ENCODE measurements at places on chromosomes 3 and 15. TPM values are rescaled to one million over a fixed set of nuclear protein-coding genes. Genes with fewer than 3 reads are reported as not detected.

GRCh38 chr15:84772467-84772866, 24.1 kb downstream of the ZNF592 start:
- no peak overlapping the region for H3K4me3 ChIP-seq
- no peaks in the 10 kb centered on the region for H3K27me3 ChIP-seq
- no peaks in the 10 kb centered on the region for H3K36me3 ChIP-seq
- peaks cover 24% of the 10 kb centered on the region for H3K4me1 ChIP-seq

DNA sequence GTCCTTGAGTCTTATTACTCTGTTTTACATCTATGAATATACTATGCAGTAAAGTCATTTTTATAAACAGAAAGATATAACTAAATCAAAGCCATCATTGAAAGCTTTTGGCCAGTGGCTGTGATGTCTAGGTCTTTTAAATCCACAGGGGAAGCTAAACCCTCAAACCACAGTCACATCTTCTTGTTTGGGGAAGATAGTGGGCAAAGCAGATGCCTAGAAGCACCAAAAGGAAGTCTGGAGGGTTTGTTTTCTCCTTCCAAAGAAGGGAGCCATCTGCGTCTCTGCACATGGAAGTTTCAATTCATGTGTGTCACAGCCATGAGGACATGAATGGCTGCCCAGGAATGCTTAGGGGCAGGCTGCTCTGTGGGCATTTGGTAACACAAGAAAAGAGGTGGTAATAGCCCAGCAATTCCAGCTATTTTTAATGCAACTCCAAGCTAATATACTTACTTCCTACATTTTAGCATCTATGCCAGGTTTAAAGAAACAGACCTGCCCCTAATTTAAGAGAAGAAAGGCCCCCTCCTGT, 322.2 kb downstream of the SLC9A9 start:
- no peak overlapping the region for H3K27ac ChIP-seq
- no peaks in the 10 kb centered on the region for H3K27me3 ChIP-seq
- no peaks in the 10 kb centered on the region for H3K4me1 ChIP-seq

DNA sequence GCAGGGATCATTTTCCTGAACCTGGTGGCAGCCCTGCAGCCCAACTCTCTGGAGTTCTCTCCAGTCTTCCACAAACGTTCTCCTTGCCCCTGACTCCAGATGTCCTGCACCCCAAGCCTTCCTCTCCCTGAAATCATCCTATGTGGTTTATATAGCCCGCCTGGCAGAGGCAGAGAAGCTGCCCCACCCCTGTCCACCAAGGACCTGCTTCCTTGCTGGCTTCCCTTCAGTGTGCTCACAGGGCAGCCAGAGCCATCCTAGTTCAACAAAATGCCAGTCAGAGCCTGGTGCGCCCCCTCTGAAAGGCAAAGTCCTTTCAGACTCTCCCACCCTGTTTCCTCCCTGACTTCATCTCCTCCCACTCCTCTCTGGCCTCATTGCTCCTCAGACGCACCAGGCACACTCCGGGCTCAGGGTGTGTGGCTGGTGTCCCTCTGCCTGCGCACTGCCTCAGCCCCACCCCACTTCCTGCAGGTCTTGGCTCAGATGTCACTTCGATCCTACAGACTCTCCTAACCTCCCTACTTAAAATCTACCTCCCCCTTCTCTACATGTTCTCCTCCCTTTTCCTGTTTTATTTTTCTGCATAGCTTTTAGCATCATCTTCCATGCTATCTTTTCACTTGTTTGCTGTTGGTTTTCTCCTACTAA, 5.9 kb downstream of the KBTBD13 start:
- no peak for DNase-seq
- H3K4me1 ChIP-seq, result no peaks in the 10 kb centered on the region
- peaks cover 13% of the 10 kb centered on the region for H3K27me3 ChIP-seq

- H3K27ac ChIP-seq, result no peak overlapping the region
- no peaks in the 10 kb centered on the region for H3K36me3 ChIP-seq
- DNase-seq, result no peak
- no peaks in the 10 kb centered on the region for H3K27me3 ChIP-seq
- no peaks in the 10 kb centered on the region for H3K4me1 ChIP-seq
These were observed 114.7 kb upstream of the LRTM1 start for GRCh38 chr3:55042591-55042990.

GRCh38 chr3:20160230-20160629, 25.8 kb downstream of the SGO1 start:
- no peak for DNase-seq
- H3K27ac ChIP-seq, result no peak overlapping the region
- H3K27me3 ChIP-seq, result no peaks in the 10 kb centered on the region
- H3K4me3 ChIP-seq, result no peak overlapping the region

DNA sequence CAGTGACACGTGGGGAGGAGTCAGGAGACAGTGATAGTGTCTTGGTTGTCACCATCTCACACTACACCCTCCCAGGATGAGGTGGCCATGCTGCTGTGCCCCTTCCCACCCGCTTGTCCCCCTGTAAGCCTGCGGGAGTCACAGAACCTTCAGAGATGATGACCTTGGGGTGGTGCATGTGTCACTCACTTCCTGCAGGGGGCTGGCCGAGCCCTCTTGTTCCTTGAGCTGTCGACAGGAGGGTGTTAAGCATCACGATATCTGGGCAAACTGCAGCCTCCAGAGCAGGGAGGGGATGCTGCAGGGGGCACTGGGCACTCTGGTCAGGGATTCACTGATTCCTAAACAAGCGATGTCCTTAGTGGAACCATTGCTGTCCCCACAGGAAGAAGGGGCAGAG, 27.7 kb downstream of the FAH start:
- H3K27me3 ChIP-seq, result no peaks in the 10 kb centered on the region
- H3K4me3 ChIP-seq, result no peak overlapping the region
- DNase-seq, result no peak
- no peaks in the 10 kb centered on the region for H3K36me3 ChIP-seq
- H3K27ac ChIP-seq, result no peak overlapping the region
- H3K4me1 ChIP-seq, result peaks cover 47% of the 10 kb centered on the region

DNA sequence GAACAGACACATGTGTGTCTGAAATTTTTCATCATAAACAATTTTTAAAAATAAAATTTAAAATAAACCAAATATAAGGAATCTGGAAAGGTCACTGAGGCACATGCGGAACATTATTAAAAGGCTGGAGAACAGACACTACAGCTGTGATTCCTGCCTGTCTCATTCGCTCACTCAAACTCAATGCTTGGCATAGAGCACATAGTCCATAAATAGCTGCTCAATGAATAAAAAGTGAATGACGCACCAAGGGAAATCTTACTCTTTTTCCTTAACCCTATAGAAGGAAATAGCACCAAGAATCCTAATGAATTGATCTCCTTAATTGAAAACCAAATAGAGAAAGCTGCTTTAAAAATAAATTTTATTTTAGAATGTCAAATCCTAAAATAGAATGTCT, 98.4 kb downstream of the FSIP1 start:
- H3K36me3 ChIP-seq, result no peaks in the 10 kb centered on the region
- DNase-seq, result no peak
- no peaks in the 10 kb centered on the region for H3K4me1 ChIP-seq
- H3K27ac ChIP-seq, result no peak overlapping the region

GRCh38 chr3:27326629-27327545, 42.3 kb downstream of the NEK10 start:
- H3K4me1 ChIP-seq, result no peaks in the 10 kb centered on the region
- DNase-seq, result peak; percentile 27

- no peak for DNase-seq
- H3K36me3 ChIP-seq, result no peaks in the 10 kb centered on the region
- H3K27me3 ChIP-seq, result no peaks in the 10 kb centered on the region
- no peak overlapping the region for H3K27ac ChIP-seq
- no peak overlapping the region for H3K4me3 ChIP-seq
These were observed 175.8 kb downstream of the TLE3 start for GRCh38 chr15:69921626-69922619.

GRCh38 chr3:73188707-73189106, 127.2 kb downstream of the EBLN2 start:
- no peak overlapping the region for H3K4me3 ChIP-seq
- no peaks in the 10 kb centered on the region for H3K4me1 ChIP-seq
- H3K27ac ChIP-seq, result no peak overlapping the region
- no peaks in the 10 kb centered on the region for H3K27me3 ChIP-seq
- DNase-seq, result no peak

DNA sequence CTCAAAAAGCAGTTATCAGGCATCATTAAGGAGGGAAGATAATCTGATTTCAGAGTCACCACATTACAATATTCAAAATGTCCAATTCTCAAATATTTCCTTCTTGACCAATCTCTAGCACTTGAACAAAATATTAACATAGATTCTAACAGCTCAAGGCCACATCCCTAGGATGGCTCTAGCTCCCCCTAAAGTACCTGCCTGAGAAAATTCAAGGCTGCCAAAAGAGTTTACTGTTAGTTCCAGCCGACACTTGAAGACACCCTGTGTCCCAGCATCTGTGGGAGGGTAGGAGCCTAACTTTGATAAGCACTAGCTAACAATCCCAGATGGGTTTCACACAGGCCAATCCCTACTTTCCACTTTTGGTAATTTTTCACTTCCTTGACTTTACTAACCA, 10.4 kb downstream of the NSMCE3 start:
- H3K27ac ChIP-seq, result no peak overlapping the region
- DNase-seq, result no peak
- no peaks in the 10 kb centered on the region for H3K36me3 ChIP-seq
- no peaks in the 10 kb centered on the region for H3K27me3 ChIP-seq
- no peaks in the 10 kb centered on the region for H3K4me1 ChIP-seq

- no peaks in the 10 kb centered on the region for H3K36me3 ChIP-seq
- no peak overlapping the region for H3K27ac ChIP-seq
- DNase-seq, result no peak
- H3K4me3 ChIP-seq, result no peak overlapping the region
- H3K27me3 ChIP-seq, result no peaks in the 10 kb centered on the region
- no peaks in the 10 kb centered on the region for H3K4me1 ChIP-seq
These were observed 563.3 kb upstream of the GOLIM4 start for GRCh38 chr3:168659015-168659414.

- H3K27me3 ChIP-seq, result no peaks in the 10 kb centered on the region
- no peak for DNase-seq
- H3K4me3 ChIP-seq, result no peak overlapping the region
- peaks cover 19% of the 10 kb centered on the region for H3K4me1 ChIP-seq
- H3K27ac ChIP-seq, result no peak overlapping the region
- no peaks in the 10 kb centered on the region for H3K36me3 ChIP-seq
These were observed 3.5 kb downstream of the TBC1D23 start for GRCh38 chr3:100264242-100264641.

DNA sequence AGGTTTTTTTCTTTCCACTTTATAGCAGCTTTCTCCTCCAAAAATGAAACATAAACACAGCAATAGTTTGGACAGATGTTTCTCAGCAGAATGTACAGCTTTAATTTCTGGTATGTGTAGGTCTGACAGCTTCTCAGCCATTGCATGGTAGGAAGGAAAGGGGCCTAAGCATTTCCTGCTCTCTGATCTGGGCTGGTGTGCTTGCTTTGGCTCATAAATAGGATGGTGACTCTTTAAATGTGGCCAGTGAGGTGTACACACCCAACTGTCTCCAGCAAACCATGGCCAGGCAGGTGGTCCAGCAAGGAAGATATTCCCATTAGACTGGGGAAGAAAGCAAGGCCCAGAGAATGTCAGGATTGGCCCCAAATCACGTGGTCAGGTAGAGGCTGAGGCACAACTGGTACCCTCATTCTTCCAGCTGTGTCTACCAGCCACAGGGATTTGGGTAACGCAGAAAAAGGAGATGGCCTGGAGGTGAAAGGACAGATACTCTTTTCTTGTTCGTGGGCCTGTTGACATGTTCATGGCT, 52.1 kb downstream of the ITGA11 start:
- H3K36me3 ChIP-seq, result no peaks in the 10 kb centered on the region
- no peaks in the 10 kb centered on the region for H3K27me3 ChIP-seq
- H3K27ac ChIP-seq, result no peak overlapping the region
- H3K4me3 ChIP-seq, result no peak overlapping the region

DNA sequence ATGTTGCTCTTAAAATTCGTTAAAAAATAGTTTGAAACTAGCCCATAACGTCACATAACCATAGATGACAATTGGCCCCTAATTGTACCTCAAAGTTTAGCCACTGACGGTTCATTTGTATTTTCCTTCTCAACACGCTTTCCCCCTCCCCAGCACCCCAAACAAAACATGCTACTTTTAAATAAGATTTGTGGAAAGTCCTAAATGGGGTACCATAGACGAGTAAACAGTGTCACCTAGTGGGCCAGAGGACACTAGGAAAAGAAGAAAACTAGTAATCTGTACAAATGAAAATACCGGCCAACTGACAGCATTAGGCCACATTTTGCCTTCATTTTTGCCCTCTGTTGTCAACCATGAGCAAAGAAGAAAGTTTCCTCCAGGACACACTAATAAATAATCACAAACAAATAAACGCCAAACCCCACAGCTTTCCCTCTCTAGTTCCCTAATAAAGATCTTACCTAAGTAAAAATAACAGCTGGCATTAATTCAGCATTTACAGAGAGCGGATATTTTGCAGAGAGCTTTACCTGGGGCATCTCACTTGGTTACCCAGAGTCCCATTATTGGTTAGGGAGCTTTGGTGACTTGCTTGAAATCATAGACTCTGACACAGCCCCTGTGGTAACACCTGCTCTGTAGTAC, 175.1 kb upstream of the ATP11B start:
- no peaks in the 10 kb centered on the region for H3K4me1 ChIP-seq
- H3K27ac ChIP-seq, result no peak overlapping the region
- no peak overlapping the region for H3K4me3 ChIP-seq
- DNase-seq, result no peak
- H3K27me3 ChIP-seq, result no peaks in the 10 kb centered on the region

BTLA gene
- 0.13 TPM for total RNA-seq

CLASP2 gene
- total RNA-seq, result 73.6 TPM

PSMD2 gene
- 233 TPM for total RNA-seq

CACNA1D gene
- 45.5 TPM for total RNA-seq

ARL6IP5 gene
- 242 TPM for total RNA-seq

CIDEC gene
- total RNA-seq, result 0.96 TPM

BCHE gene
- total RNA-seq, result 1.3 TPM

DPPA2 gene
- total RNA-seq, result not detected
